ENCODE measurements at places on chromosomes 12 and 14.

GRCh38 chr12:121839993-121840761 is 18.5 kb downstream of the HPD start:
- no peak for DNase-seq

DNA sequence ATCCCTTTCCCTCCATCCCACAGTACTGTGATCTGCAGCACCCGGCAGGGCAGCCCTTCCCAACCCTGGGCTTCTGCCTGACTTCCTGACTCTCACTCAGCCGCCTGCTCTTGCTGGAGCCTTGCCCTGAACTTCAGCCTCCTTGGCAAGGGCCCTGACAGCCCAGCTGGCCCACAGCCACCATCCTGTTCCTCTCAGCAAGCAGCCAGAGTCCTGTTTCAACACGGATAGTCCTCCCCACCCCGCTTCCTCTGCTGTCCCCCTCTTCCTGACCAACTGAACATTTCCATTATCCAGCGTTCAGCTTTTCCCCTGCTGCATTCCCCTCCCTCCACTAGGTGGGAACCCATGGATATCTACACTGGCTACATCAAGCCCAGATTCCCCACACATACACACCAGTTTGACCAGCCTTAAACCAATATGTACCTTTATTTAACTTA is 74.0 kb upstream of the MDM1 start:
- DNase-seq = no peak

- no peak for DNase-seq
Observed at GRCh38 chr12:112167718-112168525, 42.6 kb downstream of the TRAFD1 start.

DNA sequence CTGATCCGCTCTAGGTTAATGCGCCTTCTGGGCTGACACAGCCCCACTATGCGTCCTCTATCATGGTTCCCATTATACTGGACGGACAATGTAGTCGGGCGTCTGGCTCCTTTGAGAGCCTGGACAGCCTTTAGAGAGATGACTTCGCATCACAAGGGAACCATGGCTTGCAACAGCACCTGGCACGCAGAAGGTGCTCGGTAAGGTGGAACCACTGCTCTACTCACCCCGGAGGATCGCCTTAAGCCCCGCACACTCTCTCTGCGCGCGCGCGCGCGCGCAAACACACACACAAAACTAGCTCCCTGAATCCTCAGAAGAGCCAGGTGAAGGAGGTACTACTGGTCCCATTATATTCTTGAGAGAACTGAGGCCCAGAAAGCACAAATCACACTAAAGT is 7.1 kb downstream of the MAP3K12 start:
- no peak for DNase-seq

DNA sequence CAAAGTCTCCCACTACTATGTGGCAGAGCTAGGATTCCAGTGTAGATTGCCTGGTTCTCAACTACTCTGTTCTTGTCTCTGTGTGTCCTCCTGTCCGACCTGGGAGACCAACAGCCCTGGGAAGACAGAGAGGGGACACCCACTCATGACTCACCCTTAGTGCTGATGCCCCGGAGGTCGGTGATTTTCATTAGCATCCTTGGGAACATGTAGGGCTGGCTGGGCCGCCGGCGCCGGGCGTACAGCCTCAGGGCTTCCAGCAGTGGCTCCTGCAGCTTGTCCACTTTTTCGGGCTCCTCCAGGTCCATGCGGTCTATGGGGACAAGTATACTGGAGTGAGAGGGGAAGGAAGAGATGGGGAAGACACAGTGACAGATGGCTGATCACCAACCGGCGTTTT is 5.9 kb upstream of the ITGB7 start:
- no peak for DNase-seq

GRCh38 chr12:55745361-55746173 is 2.6 kb downstream of the GDF11 start:
- DNase-seq = no peak

GRCh38 chr12:57725851-57726150 is 12.7 kb downstream of the AGAP2 start:
- DNase-seq = no peak

- no peak for DNase-seq
Observed at GRCh38 chr12:104610513-104611235, 153.9 kb downstream of the CHST11 start.

DNA sequence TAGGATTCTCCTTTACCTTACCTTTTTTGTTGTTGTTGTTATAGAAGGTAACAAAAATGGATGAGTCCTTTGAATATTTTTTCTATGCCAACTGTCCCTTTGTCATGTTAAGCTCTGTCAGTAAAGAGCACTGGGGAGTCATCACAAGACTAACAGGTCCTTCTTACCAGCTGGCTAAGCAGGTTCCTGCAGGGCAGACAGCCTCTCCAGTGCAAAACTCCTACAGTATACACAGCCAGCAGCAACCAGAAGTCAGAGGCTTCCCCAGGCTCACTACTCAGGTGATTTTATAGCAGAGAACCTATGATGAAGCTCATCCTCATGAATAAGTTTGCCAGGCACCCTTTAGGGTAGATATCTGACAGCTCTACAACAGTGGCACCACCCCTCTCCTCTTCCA is 271.1 kb downstream of the RERGL start:
- no peak for DNase-seq

DNA sequence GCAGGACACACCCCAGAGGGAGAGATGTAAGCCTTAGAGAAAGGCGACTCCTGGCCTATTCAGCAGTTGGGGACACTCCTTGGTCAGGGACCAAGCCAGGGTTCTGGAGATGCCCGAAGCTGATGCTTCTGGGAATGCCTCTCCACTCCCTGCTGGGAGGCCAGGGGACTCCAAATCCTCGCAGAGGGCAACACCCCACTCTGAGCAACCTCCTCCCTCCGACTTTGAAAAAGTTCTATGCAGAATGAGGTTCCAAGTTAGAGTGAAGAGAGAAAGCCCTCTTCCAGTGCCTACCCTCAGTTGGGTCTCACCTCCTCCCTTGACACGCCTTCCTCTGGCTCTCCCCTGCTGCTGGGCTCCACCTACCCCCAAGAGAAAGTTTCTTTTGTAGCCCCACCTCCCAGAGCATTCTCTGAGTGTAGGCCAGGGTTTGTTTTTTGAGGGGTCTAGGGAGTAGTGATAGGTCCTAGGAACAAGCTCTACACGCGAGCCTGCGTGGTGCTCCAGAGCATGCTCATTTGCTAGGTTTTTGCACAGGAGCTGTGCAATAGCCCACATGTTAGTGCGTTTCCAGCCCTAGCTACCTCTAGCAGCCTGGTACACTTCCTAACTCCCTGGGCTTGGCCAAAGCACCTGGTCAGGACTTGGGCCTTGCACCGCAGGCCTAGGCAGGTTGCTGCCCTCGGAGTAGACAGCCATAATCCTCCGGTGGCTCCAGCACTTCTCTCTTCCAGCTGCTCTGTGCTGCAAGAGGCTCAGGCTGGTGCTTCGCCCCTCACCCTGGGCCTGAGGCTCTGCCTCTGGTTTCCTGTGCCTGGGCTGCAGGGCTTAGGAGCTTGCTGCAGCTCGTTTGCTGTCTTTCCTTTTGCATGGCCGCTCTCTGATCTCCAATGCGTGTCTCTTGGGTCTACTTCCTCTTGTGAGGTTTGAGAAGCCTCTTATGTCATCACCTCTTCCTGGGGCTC is 590 bp upstream of the CEBPE start:
- DNase-seq = no peak

- no peak for DNase-seq
Observed at GRCh38 chr14:101365329-101366158, 195.8 kb upstream of the DIO3 start.

DNA sequence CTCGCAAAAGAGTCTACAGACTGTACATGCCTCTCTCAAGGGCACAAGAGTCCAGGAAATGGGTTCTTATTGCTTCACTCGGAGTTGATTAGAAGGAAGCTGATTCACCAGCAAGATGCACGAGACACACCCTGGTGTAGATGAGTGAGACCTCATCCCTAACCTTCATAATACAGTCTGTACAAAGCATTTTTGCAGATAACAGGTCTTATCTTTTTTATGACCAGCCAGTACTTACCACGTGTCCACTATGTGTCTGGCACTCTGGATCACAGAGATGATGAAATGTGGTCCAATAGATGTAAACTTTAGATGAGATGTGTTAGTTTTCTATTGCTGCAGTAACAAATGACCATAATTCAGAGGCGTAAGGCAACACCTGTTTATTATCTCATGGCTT is 53.4 kb upstream of the PWP1 start:
- no peak for DNase-seq

DNA sequence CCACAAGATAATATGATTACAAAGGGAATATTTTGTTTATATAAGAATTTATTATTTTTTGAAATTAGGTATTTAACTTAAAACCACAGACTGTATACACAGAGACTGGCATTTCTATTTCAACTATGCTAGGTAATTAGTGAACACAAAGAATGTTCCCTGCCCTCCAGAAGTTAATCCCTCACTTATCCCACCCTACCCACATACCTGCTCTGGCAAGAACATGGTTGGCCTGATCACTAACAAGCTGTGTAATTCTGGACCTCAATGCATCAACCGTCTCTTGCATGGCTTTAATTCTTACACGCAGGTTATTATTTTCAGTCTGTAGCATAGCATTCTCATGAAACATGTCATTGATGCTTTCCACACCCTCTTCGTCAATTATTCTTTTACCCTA is 85.9 kb downstream of the KIF21A start:
- DNase-seq = no peak

DNA sequence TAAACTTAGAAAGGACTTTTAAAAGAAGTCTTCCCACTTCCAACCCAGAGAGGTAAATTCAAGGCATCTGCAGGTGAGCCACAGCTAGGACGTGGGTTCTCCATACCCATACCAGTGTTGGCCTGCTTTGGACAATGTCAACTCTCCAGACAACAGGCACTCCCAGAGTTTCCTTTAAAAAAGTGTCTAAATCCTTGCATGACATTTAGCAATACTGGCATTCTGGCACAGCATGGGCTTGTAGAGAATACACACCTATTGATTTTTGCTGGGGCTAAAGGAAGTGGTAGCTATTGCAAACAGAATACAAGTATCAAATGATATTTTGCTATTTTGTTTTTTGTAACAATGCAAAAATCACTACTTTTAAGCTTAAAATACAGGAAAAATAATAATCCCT is 25.8 kb upstream of the DICER1 start:
- no peak for DNase-seq

DNA sequence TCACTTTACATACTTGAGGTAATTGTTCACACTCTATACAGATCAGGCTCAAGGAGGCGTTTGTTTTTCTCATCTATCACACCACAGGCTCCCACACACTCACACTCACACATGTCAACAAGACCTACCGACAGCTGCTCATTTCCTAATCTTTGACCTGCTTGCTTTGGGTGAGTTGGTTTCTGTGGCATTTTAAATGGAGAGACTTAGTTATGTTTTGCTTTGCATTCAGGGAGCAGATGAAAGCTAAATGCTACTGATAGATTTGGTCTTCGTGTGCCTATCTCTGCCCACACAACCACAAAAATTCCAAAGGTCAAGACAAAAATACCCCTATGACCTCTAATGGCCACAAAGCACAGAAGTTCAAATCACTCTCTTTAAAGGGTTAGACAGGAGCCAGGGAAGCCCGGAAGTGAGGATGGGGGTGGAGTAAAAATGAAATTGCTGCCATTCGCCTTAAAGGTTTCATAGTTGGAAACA is 203.5 kb upstream of the G2E3 start:
- DNase-seq = no peak

- no peak for DNase-seq
Observed at GRCh38 chr14:34277191-34277590, 184.8 kb downstream of the SPTSSA start.

DNA sequence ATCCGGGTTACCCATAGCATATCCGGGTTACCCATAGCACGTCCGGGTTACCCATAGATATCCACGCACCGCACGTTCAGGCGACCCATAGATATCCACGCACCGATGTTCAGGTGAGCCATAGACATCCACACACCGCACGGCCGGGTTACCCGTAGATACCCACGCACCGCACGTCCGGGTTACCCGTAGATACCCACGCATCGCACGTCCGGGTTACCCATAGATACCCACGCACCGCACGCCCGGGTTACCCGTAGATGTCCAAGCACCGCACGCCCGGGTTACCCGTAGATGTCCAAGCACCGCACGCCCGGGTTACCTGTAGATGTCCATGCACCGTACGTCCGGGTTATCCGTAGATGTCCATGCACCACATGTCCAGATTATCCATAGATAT is 60.3 kb upstream of the SYT1 start:
- no peak for DNase-seq

DNA sequence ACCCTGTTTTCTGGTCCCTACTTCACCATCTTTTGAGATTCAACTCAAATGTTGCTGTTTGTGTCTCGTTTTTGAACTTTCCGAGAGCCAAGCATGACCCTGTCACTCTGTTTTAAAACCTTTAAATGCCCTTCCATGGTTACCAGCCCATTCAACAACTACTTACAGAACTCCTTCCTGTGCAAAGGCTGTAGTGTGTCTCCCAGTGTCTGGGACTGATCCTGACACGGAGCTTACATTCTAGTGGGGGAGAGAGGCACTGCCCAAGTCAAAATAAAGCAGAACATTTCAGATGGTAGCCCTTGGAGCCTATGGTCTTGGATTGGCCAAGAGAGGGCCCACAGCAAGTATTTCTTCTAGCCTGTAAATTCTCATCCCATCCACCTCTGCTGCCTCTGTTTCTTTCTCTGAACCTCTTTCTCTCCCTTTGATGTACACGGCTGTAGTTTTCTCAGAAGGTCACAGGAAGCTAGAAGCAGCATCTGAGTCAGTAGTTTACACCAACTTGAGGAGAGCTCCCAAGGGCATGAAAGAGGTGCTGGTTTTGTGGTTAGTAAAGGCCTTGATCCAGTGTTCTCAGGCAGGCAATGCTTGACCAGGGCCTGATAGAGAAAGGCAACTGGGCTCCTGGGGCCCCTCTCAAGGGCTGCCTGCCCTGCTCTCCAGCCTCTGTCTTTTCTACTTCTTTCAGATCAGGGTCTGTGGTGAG is 42.3 kb upstream of the SLC24A4 start:
- DNase-seq = no peak

DNA sequence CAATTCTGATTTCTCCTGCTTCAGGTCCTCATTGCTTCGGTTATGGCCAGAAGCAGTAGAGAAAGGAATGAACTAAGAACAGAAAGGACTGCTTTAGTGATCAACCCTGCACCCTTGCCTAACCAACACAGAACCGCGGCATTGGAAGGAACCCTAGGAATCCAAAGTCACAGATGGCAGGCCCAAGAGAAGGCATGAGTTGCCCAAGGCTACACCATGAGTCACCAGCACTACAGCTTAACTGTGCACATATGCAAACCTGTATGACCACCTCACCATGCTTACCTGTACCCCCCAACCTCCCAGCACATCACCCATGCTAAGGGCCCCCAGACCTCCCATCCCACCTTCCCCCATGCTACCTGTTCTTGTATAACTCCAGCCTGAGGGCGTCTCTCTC is 25.9 kb upstream of the BLTP3B start:
- no peak for DNase-seq

- no peak for DNase-seq
Observed at GRCh38 chr12:13465635-13466034, 269.1 kb downstream of the EMP1 start.

- no peak for DNase-seq
Observed at GRCh38 chr12:60981473-60981872, 1278.7 kb upstream of the USP15 start.

- DNase-seq = no peak
Observed at GRCh38 chr12:51863363-51863932, 14.9 kb upstream of the FIGNL2 start.
